ENCODE measurements at places on chromosomes 13 and 19.

GRCh38 chr19:6772028-6772865 lies at the start of gene VAV1:
Gene VAV1, plus strand, starts transcription at chr19:6772708. Its CDS starts 100 bp downstream, at chr19:6772808.
- no peak for DNase-seq

GRCh38 chr13:25752957-25753551 lies 298.8 kb downstream of the SHISA2 start:
- DNase-seq = peak; percentile 63

DNA sequence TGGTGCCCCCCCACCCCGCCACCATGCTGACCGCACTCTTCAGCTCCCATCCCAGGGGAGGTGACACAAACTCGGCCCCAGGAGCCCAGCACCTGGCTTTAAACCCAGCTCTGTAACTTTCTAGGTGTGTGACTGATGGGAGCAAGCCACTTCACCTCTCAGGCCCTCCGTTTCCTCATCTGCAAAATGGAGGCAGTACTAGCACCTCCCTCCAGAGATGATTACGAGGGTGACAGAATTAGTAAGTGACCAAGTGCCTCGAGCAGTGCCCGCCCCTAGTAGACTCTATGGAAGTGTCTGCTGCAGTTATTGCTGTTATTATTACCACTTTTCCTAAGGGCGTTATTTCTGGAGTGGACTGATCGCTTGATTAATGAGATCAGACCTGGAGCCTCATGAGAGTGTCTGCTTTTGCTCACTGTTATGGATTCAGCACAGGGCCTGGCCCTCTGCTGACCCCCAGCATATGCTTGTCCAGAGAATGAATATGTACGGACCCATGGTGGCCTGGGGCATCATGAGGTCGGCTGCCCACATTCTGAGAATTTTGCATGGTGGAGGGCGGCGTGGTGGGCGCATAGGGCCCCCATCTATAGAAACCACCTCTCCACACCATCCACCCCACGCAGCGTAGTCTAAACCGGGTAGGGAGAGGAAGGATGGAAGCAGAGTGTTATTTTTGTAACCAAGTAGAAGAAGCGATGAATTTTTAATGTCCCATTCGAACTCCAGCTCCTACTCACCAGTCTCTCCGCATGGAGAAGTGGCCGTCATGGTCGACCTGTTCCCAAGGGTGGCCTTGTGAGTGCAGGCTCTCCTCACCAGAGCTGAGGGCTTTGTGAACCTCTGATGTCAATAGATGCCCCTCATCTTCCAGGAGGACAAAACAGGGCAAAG lies 48.2 kb downstream of the CAPN12 start:
- DNase-seq = no peak

DNA sequence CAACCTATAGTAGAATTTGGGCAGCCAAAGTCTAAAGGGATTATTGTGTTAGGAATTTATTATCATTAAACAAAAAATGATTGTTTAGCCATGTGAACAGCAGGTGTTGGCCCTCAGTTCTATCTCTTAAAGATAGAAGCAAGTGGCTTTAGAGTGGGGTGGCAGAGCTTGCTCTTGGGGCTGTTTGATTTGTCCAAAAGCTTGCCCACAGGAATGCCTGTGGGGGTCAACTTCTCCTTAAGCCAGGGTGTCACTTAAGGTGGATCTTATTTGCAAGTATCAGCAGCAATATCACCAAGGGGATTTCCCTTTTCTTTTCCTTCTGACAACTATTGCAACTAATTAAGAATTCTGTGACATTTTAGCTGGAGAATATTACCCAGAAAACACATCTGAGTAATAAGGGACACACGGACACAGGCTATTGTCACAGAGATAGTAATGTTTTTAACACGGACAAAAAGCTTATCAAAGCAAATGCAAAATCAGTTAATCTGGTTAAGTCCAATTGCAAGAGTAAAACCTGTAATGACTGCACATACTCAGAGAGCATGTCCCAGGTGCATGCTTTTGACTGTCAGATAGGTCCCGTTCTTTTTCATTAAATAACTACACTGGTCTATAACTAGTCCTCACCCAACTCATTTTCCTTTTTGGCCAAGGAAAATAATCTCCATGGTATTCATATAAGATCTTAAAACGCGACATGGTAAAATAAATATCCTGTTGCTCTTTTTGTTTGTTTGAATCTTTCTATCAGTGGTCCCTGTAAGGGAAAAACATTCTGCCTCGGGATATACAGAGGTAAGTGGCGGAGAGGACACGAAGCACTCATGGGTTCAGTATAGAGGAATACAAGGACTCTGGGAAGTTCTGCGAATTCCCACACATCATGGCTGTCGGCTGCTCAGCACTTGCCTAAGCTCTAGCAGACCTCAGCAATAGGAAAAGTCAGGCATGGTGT lies 172.1 kb upstream of the RFC3 start:
- no peak for DNase-seq

DNA sequence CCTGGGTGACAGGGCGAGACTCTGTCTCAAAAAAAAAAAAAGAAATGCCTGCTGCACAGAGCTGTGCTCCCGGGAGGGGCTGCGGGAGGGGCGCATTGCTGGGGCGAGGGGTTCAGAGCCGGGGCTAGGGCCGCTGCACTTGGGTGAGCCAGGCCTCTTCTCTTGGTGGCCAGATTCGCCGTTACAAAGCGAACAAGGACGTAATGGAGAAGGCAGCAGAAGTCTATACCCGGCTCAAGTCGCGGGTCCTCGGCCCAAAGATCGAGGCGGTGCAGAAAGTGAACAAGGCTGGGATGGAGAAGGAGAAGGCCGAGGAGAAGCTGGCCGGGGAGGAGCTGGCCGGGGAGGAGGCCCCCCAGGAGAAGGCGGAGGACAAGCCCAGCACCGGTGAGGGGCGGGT lies 19.0 kb downstream of the PLIN4 start:
- DNase-seq = no peak

DNA sequence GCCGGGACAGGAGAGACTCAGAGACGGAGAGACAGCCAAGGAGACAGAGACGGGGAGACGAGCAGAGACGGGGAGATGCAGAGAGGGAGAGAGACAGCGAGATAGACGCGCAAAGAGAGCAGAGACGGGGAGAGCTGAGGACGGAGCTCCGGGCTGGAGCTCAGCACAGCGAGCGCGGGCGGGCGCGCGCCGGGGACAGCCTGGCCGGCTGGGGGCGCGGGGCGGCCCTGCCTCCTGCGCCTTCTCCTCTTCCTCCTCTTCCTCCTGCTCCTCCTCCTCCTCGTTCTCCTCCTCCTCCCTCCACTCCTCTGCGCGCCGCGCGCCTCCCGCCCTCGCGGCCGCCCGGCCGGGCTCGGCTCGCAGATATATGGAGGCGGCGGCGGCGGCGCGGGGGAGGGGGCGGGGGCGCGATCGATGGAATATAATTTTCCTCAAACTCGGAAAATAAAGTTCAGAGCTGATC lies at the start of gene ERFL:
Gene ERFL (minus strand): TSS at position 229 of the 463 bp plus-strand sequence. CDS start 15,530 bp downstream, outside the sequence.
- DNase-seq = no peak

DNA sequence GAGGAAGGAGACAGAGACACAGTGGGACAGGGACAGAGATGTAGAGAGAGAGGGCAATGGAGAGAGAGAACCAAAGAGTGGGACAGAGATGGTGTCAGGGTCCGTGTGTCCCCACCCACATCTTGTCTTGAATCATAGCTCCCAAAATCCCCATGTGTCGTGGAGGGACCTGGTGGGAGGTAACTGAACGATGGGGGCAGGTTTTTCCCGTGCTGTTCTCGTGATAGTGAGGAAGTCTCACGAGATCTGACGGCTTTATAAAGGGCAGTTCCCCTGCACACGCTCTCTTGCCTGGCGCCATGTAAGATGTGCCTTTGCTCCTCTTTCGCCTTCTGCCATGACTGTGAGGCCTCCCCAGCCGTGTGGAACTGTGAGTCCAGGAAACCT lies 7.5 kb upstream of the PLA2G4C start:
- DNase-seq = no peak

DNA sequence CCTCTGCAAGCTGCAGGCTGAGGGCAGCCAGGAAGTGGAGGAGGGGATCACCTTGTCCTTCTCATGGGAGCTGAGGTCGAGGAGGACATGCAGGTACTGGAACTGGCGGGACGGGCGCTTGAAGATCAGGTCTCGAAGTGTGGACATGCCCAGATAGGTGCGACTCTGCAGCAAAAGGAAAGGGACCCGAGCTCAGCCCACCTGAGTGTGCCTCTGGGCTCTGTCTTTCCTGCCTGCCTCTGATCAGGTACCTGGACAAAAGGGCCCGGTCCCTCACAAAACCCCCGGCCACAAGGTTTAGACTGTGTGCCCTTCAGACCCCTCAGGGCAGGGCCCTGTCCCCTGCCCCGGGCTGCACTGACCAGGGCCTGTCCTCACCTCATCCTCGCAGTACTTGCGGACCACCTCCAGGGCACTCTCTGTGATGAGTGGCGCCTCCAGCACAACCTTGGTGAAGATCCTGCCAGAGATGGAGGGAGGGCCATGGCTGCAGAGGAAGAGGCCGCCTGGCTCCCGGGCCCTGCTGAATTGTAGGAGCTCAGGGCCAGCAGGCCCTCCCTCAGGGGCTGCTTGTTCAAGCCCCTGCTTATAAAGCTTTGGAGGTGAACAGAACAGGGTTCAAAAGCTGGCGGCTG lies 12.5 kb upstream of the RSPH6A start:
- no peak for DNase-seq

GRCh38 chr13:64684685-64685431 lies 2545.3 kb downstream of the PCDH9 start:
- DNase-seq = peak; percentile 32

- DNase-seq = peak; percentile 58
Observed at GRCh38 chr19:35063940-35064818, 22.7 kb downstream of the HPN start.

DNA sequence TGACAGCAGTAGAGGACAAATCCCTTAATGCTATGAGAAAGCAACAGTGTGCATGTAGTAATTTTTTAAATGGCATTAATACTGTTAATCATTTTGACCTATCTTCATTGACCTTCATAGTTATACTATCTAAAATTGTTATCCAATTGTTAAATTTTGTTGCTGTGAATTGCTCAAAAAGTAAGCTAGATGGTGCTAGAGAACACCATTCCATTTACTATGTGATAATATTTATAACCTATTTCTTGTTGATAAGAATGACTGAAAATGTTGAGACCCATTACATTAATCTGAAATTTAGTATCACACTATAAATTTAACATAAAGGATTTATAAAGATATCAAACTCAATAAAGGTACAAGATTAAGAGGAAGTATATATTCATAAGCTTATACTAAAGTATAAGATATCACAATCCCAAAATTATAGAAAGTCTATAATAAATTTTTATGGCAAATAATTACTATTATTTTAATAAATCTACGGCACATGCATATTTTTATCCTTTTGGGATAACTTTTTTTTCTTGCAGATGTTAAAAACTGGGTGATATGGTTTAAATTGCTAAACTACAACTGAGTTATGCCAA lies 1573.3 kb downstream of the PCDH9 start:
- DNase-seq = peak; percentile 30

DNA sequence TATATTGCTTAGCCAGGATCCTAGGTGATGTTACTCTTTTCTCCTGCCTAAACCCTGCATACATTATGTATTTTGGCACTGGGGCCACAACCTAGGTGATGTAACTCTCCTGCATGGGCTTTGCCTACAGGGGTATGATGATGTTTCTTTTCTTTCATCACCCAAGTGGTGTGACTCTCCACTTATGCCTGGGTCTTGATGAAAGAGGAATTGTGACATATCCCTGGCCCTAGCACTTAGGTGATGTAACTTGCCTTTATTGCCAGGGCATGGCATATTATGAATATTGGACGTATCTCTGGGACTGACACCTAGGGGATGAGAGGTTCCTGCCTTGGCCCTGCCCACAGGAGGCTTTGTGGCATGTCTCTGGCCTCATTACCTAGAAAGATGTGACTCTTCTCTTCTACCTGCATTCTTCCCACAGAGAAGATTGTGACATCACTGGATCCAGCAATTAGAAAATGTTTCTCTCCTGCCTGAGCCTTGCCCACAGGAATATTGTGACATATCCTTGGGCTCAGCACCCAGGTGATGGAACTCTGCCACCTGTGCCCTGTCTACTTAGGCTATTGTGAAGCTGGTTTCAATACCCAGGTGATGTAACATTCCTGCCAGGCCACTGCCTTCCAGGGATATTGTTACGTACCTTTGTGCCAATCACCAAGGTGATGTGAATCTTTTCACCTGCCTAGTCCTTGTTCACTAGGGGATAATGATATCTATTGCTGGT lies 27.3 kb upstream of the ZNF254 start:
- DNase-seq = no peak

DNA sequence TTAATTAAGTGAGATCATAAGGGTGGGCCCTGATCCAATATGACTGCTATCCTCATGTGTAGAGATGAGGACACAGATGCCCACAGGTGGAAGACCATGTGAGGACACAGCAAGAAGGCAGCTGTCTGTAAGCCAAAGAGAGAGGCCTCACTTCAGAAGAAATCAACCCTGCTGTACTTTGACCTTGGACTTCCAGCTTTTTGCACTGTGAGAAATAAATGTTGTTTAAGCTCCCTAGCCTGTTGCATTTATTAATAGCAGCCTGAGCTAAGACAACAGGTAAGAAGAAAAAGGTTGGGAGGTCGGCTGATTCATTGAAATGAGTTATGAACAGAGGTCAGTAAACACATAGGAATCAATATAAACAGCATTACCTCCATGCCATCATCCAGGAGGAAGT lies 14.8 kb downstream of the PARP4 start:
- DNase-seq = no peak

DNA sequence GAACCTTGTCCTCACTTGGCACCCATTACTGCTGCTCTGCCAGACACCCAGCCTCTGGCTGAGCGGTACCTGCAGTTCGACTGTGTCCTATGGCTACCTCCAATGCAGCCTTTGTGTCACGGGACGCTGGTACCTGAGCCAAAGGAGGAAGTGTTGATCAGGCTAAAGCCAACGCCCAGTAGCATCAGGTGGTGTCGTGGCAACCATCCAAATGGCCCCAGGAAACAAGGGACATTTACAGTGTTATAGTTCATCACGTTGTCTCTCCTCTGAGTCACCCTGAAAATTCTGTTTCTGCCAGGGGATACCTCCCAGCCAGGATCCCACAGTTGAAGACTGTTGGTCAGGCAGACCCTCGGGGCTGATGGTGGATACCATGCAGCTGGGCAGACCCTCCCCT lies 10.1 kb downstream of the RHPN2 start:
- no peak for DNase-seq

GRCh38 chr19:3210347-3211017 lies 14.0 kb upstream of the CELF5 start:
- DNase-seq = peak; percentile 43

DNA sequence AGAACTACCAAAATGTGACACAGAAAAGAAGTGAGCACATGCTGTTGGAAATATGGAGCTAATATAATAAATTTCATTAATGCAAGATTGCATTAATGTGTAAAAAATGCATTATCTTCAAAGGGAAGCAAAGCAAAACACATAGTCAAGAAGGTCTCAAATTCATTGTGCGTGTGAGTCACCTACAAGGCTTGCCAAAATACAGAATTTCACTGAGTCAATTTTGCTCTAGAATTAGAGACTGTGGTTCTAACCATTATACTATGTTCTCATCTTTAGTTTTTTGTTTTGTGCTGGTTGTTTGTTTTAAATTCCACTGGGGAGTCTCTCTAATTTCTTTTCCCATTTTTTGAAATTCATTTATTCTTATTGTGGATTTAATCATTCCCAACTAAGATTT lies 149.8 kb upstream of the SLITRK1 start:
- peak; percentile 16 for DNase-seq

- peak; percentile 97 for DNase-seq
Observed at GRCh38 chr13:30033681-30034457, 183.5 kb upstream of the UBL3 start.

GRCh38 chr13:19597523-19597922 lies 35.9 kb upstream of the MPHOSPH8 start:
- peak; percentile 76 for DNase-seq
